Inflammatory macrophage treated with lipopolysaccharide for 1 hour (primary cell): ENCODE measurements at places on chromosomes 12 and 14.
A peak's percentile ranks its signal among the peaks of the same experiment; 100 is the strongest.

- no peak for DNase-seq
These were observed 13.5 kb upstream of the EML1 start for GRCh38 chr14:99779751-99780150.

- peak; percentile 82 for DNase-seq
These were observed 11.3 kb downstream of the VASH1 start for GRCh38 chr14:76772300-76773187.

GRCh38 chr12:53973236-53974042 is 513 bp downstream of the HOXC11 start:
- DNase-seq, result no peak

- DNase-seq, result peak; percentile 83
These were observed 23.1 kb upstream of the GNS start for GRCh38 chr12:64782191-64782876.

- no peak for DNase-seq
These were observed 177.0 kb downstream of the CEP128 start for GRCh38 chr14:80764496-80764895.

DNA sequence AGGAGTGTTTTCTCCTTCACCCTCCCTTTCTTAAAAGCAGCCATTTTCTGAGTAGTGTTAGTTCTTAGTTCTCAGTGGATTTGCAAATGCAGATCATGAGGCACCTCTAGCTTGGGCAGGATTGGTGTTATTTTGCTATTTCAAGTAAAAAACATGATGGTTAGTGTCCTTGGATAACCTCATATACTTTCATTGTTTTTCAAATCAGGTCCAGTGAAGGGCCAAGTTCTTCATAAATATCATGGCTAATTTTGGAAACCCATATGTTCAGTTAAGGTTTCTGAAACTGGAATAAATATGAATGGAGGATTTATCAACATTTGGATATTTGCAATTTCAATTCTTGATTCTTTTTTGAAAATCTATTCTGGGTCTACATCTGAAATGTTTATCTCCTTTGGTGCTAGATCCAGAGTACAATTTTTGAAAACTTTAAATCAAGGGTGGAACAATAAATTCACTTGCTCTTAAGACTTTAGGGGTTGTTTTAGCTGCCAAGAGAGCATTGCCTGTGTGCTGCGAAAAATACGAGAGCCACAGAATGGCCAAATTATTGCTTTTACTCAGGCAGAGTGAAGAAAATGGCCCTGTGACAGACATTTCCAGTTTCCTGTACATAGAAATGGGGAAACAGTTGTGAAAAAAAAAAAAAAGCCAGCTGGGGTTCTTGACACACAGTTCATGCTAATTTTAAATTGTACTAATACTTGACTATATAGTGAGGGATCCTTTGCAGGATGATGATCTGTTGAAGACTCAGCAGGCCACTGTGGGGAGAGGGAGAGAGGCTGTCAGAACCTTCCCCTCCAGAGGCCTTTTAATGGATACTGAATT is 104.6 kb downstream of the BICD1 start:
- DNase-seq, result peak; percentile 40

- DNase-seq, result no peak
These were observed 13.7 kb downstream of the TRMT61A start for GRCh38 chr14:103542605-103543088.

DNA sequence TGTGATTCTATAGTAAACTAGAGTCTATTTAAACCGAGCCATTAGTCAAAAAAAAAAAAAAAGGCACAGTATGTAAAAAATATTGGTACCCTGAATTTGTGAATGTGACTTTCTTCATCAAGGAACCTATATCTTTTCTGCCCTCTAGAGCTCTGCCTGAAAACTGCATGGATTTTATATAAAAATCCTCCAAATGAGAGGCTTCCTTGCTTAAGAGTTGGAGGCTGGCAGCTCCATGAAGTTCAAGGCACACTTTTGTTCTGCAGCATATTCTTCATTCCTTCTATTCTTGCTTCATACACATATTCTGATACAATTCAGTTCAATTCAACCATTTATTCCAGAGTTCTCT is 23.1 kb upstream of the NKX2-8 start:
- peak; percentile 8 for DNase-seq

GRCh38 chr12:89731089-89731488 is 22.5 kb upstream of the ATP2B1 start:
- DNase-seq, result no peak

- peak; percentile 6 for DNase-seq
These were observed 105.4 kb downstream of the TTC8 start for GRCh38 chr14:88929656-88930436.

- no peak for DNase-seq
These were observed 94.8 kb downstream of the BCL11B start for GRCh38 chr14:99177046-99177655.

DNA sequence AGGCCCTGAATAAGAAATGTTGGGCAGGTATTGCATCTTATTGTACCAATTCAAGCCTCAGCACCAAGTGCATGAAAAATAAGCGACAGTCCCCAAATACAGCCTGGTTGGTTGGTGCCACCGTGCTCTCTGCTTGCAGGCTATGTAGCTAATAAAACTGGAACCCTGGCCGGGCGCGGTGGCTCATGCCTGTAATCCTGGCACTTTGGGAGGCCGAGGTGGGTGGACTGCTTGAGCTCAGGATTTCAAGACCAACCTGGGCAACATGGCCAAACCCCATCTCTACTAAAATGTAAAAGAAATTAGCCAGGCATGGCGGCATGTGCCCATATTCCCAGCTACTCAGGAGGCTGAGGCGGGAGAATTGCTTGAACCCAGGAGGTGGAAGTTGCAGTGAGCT is 25.5 kb downstream of the FOXN3 start:
- no peak for DNase-seq

- DNase-seq, result peak; percentile 27
These were observed 25.6 kb upstream of the CHPT1 start for GRCh38 chr12:101671833-101672232.

- peak; percentile 59 for DNase-seq
These were observed 1.0 kb upstream of the CAMKK2 start for GRCh38 chr12:121297435-121297991.

GRCh38 chr12:91785655-91786498 is 359.8 kb downstream of the BTG1 start:
- DNase-seq, result no peak

GRCh38 chr12:6650832-6651231 is 3.6 kb upstream of the ACRBP start:
- no peak for DNase-seq

GRCh38 chr12:24991209-24992049 is 42.5 kb upstream of the BCAT1 start:
- peak; percentile 61 for DNase-seq
